ENCODE measurements at places on chromosomes 7 and 10. TPM values are rescaled to one million over a fixed set of nuclear protein-coding genes. Genes with fewer than 3 reads are reported as not detected.

LRRC17 gene
- total RNA-seq = not detected

SLC18A3 gene
- total RNA-seq = not detected

EFCAB10 gene
- 0.47 TPM for total RNA-seq

GOLGA7B gene
- 3.5 TPM for total RNA-seq

BTBD16 gene
- not detected for total RNA-seq

MEOX2 gene
- not detected for total RNA-seq

CTTNBP2 gene
- total RNA-seq = not detected

AKR1D1 gene
- total RNA-seq = not detected

BHLHA15 gene
- total RNA-seq = not detected

All from CD8-positive, alpha-beta T cell (primary cell).